Vagina (tissue), 2 donors: ENCODE measurements at places on chromosomes 2 and 18. TPM values are rescaled to one million over a fixed set of nuclear protein-coding genes. Genes with fewer than 3 reads are reported as not detected.

DYNAP gene
- not detected for total RNA-seq

DNA sequence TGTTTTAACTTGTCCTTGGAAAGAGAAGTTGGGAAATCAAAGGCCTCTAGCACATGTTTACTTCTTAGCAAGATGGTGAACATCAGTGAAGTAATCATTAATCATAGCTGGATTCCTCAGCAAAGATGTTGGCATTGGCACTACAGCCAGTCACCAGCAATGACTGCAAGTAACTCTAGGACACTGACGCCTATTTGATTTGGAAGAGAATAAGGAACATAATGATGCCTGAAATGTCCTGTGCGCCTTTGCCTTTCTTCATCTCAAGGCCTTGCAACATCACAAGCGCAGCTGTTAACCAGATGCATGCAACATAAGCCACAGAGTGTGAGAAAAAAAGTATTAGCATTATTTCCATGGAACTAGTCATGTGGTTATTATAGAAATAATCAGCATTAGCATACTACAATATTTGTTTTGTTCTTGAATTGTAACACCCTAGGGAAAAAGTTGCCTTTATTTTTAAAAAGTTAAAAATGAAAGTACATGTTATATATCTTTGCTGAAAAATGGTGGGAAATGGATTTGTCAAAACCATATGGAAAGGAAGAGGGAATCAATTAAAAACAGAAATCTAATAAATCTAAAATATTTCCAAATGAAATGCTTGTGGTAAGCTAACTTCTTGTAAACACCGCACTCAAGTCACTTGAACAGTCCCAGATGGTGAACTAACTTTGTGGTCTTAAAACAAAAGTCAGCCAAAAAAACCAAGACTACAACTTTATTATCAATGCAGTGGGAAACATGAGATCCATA lies 55.6 kb downstream of the THADA start:
- peak; percentile 99 for DNase-seq

SLC11A1 gene
- total RNA-seq, result 36.6 TPM

DNA sequence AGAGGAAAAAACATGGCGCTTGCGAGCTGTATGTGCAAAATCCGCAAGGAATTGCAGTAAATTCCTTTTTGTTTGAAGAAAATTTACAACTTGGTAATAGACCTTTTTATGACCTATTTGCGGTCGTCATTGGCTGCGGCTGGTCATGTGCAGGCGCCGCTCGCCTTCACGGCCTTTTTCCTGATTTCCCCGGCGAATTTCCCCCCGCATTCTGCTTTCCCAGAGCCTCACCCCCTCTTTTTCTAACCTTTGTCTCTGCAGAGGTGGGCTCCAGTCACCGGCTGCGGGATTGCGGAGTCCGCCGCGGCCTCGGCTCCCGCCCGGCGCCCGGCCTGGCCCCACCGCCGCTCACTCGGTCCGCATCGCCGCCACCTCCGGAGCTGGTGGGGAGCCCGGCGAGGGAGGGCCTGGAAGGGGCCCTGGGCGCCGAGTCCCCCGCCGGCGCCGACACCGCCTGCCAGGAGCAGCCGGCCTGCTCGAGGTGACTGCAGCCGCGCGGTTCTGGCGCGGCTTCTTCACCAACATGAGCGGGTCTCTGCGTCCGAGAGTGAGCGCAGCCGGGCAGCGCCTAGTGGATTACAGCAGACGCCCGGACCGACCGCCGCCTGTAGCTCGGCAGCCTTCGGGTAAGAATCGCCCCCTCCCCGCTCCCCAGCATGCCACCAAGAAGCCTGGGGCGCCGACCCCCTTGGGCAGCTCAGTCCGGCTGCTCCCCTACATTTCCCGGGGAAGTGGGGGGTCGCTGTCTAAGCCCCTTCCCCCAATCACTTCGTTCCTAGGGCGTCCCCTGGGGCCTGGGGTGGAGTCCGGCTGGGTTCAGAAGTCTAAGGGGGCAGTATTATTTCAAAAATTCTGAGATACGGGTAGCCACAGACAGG lies 7.1 kb downstream of the HOXD8 start:
- no peak for DNase-seq

GRCh38 chr2:41647468-41648050 lies 400.3 kb upstream of the PKDCC start:
- DNase-seq, result no peak

GRCh38 chr2:9071032-9071431 lies 67.5 kb upstream of the MBOAT2 start:
- no peak for DNase-seq

GRCh38 chr2:134712299-134712698 lies 6.5 kb downstream of the TMEM163 start:
- DNase-seq, result no peak

ACMSD gene
- not detected for total RNA-seq

- DNase-seq, result no peak
These were observed 82.9 kb downstream of the CRIM1 start for GRCh38 chr2:36438449-36438977.

DNA sequence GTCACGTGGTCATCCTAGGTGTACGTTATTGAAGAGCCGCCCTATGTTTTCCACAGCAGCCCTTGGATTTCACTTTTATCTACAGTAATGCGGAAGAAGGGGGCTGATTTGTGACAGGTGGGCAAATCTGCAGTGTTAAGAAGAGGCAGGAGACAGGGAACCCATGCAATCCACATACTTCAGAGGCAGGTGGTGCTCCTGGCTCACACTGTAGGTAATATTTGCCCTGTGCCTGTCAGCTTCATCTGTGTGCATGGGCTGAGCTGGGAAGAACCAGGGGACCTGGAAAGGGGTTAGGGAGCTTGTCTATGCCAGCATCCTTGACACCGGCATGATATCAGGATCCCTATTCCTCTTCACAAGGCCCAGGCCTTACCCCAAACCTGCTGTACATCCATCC lies 183.9 kb downstream of the SH3RF3 start:
- DNase-seq, result no peak

RAMP1 gene
- 120 TPM for total RNA-seq

DNA sequence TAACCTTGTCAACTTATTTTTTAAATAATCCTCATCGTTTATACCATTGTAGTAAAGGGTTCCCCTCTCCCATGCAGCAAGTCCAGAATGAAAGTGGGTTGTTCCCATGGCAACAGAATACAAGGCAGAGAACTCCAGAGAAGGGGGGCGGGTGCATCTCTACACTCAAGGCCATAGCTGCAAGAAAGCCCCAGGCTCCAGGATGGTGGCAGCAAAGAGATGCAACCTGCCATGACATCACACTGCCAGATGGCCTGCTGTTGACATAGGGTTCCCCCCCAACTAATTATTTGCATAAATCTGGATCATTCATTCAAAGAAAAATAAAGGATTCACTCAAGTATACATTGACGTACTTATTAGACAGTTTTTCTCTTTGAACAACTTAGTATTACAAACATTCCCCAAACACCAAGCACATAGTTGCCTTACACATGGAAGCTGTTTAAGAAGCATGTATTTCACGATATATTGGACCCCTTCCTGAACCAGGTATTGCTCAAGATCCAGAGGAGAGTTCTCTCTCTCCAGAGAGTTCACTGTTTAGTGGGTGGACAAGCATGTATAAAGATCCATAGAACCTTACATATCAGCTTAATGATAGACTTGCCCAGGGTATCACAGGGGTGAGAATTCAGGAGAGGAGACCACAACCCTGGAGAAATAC lies 87.4 kb upstream of the KLF7 start:
- no peak for DNase-seq

GRCh38 chr18:61554117-61554776 lies 221.0 kb downstream of the CDH20 start:
- DNase-seq, result no peak
